ENCODE measurements at places on chromosomes 6 and 20.

DNA sequence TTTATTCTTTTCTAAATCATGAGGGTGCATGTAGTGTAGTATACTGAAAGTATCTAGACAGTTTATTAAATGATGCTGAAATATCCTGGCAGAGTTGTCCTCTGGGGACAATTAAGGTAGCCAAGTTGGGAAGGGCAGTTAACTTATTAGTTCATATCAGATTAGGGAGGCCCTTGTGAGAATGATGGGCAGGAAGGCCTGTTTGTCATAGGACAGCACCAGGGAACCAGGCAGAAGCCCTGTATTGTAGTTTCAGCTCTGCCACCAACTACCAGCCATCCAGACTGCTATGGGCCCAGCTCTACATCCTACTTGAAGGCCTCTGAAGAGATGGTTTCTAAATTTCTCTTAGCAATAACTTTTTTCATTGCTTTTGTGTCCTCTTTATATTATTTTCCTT, 4.0 kb downstream of the MYLIP start:
- DNase-seq: no peak

DNA sequence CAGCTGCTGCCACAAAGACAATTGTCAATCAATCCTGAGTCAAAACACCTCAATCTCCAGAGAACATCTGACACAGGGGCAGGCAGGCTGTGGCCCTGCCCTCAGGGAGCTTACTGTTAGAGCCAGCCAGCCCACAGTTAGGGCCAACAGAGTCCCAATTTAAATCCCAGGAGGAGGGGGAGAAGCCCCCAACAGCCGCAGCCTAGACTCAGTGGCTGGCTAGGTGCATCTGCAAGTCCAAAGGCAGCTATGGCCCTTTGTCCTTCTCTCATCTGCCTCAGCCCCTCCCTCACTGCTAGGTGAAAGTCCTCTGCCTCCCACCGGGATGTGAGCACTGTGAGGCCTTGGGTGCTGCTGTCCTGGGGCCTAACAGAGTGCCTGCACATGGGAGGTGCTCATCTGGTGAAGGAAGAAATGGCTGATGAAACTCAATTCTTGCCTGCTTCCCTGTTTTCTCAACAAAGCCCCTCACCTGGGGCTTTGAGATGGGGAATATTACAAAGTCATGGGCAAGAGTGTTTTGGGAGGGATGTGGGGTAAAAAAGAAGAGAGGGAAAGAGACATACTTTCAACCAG, 33.7 kb upstream of the VEGFA start:
- DNase-seq: no peak

- no peak for DNase-seq
These were observed 125.4 kb upstream of the SAMD5 start for GRCh38 chr6:147382945-147383554.

- no peak for DNase-seq
These were observed 75.1 kb downstream of the IRAK1BP1 start for GRCh38 chr6:78942446-78942845.

GRCh38 chr20:34439168-34439567, 76.1 kb downstream of the ITCH start:
- no peak for DNase-seq

DNA sequence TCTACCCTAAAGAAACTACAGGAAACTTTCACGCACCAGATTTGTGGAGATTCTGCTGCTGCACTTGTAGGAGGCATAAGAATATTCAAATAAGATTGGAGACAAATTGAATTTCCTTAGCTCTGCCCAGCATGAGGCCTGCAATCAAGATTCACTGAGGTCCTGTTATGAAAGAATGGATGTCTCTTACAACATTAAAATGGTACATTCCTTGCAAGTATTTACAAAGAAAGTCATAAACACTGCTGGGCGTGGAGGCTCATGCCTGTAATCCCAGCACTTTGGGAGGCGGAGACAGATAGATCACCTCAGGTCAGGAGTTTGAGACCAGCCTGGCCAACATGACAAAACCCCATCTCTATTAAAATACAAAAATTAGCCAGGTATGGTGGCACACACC, 74.0 kb upstream of the MAP3K4 start:
- no peak for DNase-seq

GRCh38 chr6:3232017-3232945, 4.8 kb upstream of the TUBB2B start:
- DNase-seq: no peak

- DNase-seq: no peak
These were observed 49.3 kb downstream of the QKI start for GRCh38 chr6:163463795-163464194.

GRCh38 chr20:21074605-21075336, 31.4 kb downstream of the LINC00237 start:
- no peak for DNase-seq

GRCh38 chr6:149046164-149046821, 271.2 kb upstream of the TAB2 start:
- no peak for DNase-seq

- DNase-seq: no peak
These were observed 87.5 kb downstream of the MDN1 start for GRCh38 chr6:89731924-89732567.

DNA sequence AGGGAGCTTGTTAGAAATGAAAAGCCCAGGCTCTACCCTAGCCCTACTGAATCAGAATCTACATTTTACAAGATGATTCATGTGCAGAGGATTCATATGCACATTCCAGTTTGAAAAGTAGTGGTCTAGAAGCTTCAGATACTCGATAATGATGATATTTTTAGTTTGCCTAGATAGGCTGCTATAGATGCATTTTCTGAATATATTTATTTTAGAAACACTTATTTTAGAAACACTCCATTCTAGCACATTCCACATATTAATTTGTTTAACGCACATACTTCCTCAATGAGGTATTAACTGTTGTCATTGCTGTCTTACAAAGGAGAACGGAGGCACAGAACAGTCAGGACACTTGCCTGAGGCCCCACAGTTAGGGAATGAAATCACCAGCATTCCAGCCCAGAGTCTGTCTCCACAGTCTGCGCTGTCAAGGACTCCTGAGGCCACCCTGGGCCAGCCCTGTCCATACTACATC, 64.4 kb downstream of the SNAP25 start:
- no peak for DNase-seq

DNA sequence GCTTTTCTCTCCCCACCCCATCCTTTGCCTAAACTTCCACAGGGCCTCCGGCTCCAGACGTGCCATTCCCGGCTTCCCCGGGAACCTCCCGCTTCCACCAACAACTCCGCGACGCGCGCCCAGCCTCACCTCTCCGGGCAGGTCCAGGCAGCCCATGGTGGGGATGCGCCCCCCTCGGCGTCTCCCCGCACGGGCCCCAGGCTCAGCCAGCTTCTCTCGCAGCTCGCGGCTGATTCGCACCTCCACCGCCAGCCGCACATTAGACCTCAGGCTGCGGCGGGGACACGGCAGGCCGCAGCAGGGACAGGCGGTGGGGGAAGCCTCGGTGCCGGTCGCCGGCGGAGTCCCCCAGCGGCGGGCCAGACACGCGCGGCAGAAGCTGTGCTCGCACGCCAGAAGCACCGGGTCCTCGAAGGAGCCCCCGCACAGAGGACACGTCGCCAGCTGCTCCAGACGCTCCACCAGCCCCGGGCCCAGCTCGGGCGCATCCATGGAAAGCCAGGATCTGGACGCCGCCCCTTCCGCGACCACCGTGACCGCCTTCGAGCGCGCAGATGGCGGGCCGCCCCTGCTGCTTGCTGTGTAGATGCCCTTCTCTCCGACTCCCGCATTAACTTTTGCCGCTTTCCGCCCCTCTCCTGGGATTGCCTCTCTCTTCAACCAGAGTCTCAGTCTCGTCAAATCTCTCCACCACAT, at the start of gene RNF39:
RNF39 (minus strand) TSS at position 676 of the 696 bp plus-strand sequence; CDS start at position 492, 184 bp downstream.
- DNase-seq: no peak

DNA sequence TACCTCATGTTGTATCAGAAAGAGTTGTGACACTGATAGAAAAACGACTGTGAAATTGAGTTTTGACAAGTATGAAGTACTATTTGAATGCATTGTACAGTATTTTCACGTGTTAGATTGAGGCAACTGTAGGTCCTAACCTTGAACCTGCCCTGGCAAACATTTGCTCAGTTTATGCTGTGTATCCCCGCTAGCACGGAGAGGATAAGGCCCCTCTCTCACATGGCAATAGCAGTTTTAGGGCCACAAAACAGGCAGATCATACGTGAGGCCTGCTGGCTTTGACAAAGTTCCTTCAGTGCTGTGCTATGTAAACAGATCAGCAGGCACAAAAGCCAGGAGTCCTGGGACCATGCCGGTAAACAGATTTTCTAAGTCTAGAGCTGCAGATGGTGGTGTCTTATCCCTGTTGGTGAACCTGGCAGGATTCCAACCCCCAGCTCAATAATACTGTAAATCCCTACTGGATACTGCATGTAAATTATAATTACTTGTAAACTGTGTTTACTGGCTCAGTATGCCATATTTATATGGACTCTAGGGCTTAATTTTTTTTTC, 23.8 kb upstream of the FAM217A start:
- no peak for DNase-seq

GRCh38 chr20:39066471-39067242, 104.5 kb downstream of the DHX35 start:
- DNase-seq: no peak

DNA sequence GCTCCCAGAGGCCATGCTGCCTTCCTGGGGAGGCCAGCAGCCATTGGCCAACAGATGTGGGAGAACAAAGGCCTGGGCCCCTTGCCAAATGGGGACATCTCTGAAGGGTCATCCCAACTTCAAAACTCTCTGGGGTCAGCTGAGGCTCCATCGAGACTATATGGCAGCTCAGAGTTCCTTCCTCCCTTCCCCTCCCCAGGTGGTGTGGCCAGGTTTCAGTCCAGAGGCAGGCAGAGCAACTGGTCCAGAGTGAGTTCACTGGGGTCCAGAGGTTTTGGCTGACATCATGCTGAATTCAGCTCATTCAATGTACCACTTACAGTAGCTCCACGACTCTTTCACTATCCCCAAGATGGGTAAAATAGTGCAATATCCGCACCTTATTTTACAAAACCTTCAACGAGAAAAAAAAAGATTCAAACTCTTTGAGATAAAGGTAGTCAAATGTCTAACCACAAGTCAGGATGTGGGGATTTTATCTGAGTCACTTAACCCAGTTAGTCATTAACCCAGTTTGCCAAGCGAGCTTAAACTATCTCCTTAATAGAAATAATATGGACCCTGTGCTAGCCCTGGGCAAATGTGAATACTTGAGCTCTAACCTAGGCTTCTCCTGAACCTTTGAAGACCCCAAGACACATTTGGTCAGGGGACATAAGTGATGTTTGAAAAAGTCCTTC, 108.4 kb upstream of the PLEKHG1 start:
- no peak for DNase-seq

DNA sequence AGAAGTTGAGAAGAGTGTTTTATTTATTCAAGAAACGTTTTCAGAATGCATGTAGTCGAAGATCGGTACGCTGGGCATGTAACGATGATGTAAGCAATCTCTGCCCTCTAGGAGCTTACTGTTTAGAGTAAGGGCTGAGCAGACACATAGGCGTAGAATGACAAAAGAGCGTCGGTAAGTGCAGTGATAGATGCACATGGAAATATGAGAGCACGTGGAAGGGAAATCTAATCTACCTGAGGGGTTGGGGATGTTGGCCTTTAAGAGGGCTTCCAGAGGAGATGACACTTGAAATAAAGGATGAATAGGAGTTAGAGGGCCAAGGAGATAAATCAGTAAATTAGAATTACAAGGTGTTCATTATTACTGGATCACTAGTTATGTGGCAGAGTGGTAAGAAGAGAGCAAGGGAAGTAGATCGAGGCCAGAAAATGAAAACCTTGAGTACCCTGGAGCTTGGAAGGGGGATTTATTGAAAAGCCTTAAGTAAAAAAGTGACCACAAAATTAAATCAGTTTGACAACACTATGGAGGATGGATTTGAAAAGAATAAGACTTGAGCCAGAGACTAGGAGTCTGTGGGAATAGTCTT, 782 bp downstream of the TRMT11 start:
- DNase-seq: no peak

GRCh38 chr20:22027423-22027822, 322.0 kb downstream of the PAX1 start:
- no peak for DNase-seq

DNA sequence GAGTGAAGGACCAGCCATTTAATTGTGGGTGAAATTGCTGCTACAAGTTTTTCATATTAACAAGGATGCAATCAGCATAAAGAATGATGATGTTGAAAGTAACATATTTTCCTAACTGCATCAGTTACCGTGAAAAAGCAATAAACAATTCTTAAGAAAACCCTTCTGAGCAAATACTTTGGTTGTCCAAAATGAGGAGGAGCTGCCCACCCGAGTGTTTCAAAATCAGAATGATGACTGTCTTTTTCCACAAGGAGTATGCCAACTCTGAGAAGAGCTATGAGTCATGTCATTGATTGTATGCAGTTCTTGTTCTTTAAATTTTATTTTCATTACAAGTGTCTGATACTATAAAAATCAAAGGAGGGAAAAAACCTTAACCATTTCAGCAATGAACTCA, 470.5 kb downstream of the COL12A1 start:
- no peak for DNase-seq

GRCh38 chr6:35489995-35490791, 6.7 kb downstream of the TEAD3 start:
- DNase-seq: peak; percentile 94

DNA sequence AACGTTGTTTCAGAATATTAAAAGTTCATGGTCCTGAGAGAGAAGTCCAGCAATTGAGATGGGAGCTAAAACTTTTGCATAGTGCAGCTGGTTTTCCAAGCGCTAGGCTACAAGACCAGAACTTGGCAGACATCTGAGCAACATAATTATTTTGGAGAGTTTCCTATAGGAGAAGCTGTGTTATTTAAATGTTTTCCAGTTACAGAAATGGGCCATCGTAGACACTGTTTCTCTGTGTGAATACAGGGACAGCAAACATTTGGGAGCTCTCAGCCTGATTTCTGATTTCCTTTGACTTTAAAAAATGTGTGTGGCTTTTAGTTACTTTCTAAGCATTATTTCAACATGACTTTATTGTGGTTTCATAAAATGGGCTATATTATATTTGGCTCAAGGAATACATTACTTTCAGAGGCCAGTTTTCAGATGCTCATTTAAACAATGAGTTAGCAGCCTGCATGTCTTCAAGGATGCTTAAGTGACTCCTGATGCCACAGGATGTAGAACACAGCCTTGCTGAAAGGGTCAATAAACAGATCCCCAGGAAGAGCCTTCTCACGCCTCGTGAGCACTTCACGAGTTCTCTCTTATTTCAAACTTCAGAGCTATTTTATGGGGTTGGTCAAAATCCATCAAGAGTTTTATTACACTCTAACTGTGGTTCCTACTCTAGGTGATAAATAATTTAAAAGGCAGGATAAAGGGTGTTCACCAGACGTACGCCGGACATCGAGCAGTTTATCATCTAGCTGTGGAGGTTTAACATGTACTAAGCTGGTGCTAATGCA, 193.8 kb downstream of the SMOC2 start:
- DNase-seq: no peak

- DNase-seq: no peak
These were observed 182.1 kb downstream of the UTRN start for GRCh38 chr6:144467172-144467762.

DNA sequence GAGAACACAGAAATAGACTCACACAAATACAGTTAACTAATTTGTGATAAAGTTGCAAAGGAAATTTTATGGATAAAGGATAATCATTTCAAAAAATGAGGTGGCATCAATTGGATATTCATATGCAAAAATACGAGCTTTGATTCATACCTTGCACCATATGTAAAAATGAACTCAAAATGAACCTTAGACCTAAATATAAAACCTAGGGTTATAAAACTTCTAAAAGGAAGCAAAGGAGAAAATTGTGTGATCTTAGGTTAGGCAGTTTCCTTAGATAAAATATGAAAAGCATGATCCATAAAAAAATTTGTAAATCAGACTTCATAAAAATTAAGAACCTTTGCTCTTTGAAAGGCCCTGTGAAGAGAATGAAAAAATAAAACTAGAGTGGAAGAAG, 85.5 kb downstream of the F13A1 start:
- no peak for DNase-seq

- DNase-seq: no peak
These were observed 8.2 kb downstream of the NCOA7 start for GRCh38 chr6:125798734-125799508.

Measured in posterior vena cava (tissue), 2 donors.